ENCODE measurements at places on chromosomes 2 and 18. TPM values are rescaled to one million over a fixed set of nuclear protein-coding genes. Genes with fewer than 3 reads are reported as not detected.

CNRIP1 gene
- total RNA-seq, result 37.7 TPM

NTSR2 gene
- not detected for total RNA-seq

PDCD1 gene
- not detected for total RNA-seq

DNA sequence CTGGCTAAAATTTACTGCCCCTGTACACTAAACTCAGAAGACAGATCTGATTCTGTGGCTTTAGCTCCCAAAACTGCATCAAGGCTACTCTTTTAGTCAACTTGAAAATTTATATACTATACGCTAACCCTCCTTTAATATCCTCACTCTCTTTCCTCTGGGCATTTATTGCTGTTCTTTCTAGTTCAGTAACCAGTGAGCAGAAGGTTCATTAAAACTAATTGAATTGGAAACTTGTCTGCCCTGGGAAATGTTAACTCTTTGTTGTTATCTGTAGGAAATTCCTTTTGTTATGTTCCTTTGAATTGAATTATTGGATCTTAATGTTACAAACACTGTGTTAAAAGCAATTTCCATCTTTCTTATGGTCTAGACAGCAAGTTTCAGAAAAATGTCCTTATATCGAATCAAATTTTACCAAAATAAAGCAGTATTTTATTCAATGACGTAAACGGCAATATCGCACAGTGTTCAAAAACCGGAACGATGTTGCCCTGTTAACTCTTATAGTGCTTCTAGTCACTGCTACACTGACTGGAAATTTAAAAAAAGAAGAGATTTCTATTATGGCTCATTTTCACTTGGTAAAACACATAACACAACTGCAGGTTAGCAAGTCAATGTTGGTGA lies 168.3 kb downstream of the NR4A2 start:
- no peaks in the 10 kb centered on the region for H3K36me3 ChIP-seq
- H3K27ac ChIP-seq, result no peak overlapping the region

DNA sequence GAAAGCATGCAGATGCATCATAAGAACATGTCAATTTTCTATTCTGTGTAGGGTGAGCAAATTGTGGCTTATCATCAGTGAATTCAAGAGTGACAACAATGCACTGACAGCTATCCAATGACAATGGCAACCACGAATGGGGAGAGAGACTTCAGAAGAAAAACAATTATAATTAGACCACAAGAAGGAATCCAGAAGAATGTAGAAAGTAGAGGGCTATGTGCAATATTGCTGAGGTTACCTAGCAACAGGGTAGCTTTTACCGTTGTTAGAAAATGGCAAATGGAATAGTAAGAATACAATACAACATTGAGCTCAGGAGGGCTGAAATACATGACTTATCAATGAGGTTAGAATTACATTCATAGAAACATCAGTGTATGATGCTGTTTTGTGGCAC lies 71.1 kb upstream of the SESTD1 start:
- no peak overlapping the region for H3K27ac ChIP-seq
- H3K4me3 ChIP-seq, result no peak overlapping the region
- H3K27me3 ChIP-seq, result no peaks in the 10 kb centered on the region
- no peak for DNase-seq
- no peaks in the 10 kb centered on the region for H3K36me3 ChIP-seq

GRCh38 chr2:31333046-31333445 lies 81.5 kb downstream of the XDH start:
- no peaks in the 10 kb centered on the region for H3K36me3 ChIP-seq
- no peaks in the 10 kb centered on the region for H3K27me3 ChIP-seq
- H3K27ac ChIP-seq, result no peak overlapping the region
- no peak for DNase-seq

DNA sequence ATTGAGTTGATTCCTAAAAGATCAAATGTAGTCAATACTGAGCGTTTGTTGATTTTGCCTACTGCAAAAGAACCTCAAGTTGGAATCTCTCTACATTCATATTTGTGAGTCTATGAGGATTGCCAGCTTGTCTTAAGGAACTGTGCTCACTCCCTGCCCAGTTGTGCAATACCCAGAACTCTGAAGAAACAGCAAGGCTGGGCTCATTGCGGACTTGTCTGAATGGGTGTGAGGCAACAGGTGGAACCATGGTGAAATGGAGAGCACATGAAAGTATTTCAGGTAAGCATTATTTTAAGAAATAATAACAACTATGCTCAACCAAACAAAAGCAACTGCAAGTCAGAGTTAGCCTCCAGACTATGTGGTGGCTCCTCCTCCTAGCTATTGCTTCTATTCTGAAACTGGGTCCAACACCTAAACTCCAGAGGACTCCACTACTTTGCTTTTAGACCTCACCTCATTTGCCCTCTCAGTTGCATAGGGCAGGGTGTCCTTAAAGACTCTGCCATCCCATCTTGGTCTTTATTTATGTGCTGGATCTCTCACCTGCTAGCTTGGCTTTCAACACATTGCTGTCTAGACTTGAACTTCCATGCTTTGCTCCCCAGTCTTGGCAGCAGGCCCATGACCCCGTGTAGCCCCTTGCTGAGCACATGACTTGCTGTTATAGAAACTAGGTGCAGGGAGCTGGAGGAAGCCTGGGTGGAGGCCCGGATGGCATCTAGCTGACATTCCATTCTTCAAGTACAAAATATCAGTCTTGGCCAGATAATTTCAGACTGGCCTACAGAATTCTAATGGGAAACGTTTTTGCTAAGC lies 94.8 kb upstream of the ARL5A start:
- H3K4me3 ChIP-seq, result no peak overlapping the region
- H3K27ac ChIP-seq, result peak overlapping the region; percentile 65
- DNase-seq, result peak; percentile 85
- peaks cover 10% of the 10 kb centered on the region for H3K4me1 ChIP-seq

DNA sequence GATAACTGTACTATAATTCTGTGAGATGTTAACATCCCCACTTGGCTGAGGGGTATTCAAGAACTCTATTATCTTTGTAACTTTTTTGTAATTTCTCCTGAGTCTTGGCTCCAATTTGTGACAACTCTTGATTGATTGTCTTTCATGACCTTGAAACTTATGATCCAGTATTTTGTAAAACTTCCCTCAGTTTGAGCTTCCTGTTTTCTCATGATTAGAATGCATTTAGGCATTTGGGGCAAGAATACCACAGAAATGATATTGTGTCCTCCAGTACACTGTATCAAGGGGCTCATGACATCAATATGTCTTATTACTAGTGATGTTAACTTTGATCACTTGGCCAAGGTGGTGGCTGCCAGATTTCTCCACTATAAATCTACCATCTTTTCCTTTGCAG lies 37.4 kb downstream of the PNO1 start:
- H3K27ac ChIP-seq, result no peak overlapping the region
- H3K4me1 ChIP-seq, result peaks cover 25% of the 10 kb centered on the region
- no peak overlapping the region for H3K4me3 ChIP-seq
- no peak for DNase-seq
- no peaks in the 10 kb centered on the region for H3K27me3 ChIP-seq
- no peaks in the 10 kb centered on the region for H3K36me3 ChIP-seq

GRCh38 chr2:180952082-180952481 lies 28.3 kb upstream of the UBE2E3 start:
- no peaks in the 10 kb centered on the region for H3K36me3 ChIP-seq
- no peaks in the 10 kb centered on the region for H3K4me1 ChIP-seq
- no peak overlapping the region for H3K4me3 ChIP-seq
- no peaks in the 10 kb centered on the region for H3K27me3 ChIP-seq
- DNase-seq, result no peak
